Astrocyte of the cerebellum (primary cell): ENCODE measurements at places on chromosomes 4 and X.

DNA sequence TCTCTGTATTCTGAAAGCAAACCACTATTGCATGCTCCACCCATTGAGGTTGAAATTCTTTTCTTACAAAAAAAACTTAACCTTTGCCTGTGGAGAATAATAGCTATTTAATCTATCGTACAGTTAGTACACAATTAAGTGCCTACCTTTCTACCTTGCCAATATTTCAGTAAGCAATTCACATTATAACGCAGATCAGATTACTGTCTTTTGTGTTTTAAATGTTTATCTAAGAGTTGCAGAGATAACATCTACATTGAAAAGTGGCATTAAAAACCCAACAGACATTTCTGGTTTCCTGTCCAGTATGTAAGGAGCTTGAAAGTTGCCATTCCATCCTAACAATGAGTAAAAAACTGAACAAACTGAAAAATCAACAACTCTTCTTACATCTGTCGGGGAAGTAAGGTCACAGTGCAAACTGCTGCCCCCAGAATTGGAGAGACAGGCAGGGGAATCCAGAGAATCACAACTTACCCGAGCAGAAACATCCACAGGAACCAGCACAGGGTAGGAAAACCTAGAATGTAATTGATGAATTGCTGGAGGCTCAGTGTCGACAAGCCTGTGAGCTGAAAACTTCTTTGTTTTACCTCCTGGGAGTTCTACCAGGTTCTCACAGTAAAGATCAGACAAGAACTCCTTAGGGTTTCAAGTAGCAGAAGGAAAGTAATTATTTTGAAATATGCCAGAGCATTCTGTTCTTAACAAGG is 27.3 kb upstream of the ACSL4 start:
- DNase-seq: no peak

- DNase-seq: peak; percentile 19
These were observed 272.1 kb downstream of the RAPGEF2 start for GRCh38 chr4:159374749-159375530.

DNA sequence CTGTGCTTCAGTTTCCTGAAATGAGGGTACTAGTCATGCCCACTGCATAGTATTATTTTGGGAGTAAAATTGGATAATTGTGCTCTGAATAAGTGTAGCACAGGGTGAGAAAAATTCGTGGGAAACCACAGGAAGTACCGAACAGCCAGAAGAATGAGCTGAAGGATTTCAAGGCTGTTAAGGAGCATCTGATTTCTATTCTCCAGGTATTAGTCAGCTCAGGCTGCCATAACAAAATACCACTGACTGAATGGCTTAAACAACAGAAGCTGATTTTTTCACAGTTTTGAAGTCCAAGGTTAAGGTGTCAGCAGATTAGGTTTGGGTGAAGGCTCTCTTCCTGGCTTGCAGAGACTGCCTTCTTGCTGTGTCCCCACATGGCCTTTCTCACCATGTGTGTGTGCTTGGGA is 41.9 kb downstream of the WWC2 start:
- DNase-seq: peak; percentile 76

DNA sequence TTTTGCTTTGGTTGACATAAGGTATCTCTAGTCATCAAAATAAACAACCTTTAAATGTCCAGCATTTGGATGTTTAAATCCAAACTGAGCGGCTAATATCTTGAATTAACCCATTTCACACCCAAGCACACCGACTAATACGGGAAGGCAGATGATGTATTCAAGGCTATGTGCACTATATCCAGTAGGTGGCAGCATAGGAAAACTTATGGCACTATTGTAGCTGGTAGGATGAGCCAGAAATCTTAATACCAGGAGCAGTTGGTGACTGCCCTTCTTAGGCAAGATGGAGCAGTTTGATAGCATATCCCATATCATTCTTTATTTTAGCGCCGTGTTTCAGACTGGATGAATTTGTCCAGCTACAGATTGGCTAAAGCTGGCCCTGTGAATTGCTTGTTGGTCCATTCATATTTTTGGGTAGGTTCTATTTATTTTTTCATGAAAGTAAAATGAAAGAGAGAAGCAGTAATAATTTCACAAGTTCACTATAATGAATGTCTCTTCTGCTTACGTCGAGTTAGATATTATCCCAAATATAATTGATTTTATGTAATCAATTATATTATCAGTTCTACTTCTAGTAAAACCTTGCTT is 24.4 kb downstream of the UCHL1 start:
- peak; percentile 77 for DNase-seq

- no peak for DNase-seq
These were observed 5.1 kb downstream of the STARD8 start for GRCh38 chrX:68652326-68653170.

DNA sequence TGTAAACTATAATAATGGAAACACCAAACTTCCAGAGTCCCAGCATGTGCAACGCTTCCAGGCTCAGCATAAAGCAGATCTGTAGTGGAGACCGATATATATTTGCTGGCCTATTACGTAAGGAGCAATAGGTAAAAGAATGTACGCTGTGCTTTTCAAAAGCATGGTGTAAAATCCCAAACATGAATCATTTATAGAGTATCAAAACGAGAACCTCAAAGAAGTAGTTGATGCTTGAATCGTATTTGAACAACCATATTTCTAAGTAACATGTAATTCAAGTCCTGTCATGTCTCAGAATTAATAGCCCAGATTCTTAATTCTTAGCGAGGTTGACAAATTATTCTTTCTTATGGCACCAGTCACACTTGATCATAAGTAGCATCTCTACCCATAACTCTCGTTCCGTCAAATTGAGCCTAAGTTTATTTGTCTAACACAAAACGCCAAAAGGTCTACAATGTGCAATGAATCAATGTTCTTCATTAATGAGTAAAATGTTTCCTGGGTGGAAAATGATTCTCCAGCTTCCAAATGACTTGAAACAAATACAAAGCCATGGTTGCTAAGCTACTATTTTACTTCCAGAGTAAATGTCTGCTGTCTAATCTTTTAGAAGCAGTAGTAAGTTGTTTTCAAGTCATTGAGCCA is 811.5 kb upstream of the FRG1 start:
- no peak for DNase-seq

DNA sequence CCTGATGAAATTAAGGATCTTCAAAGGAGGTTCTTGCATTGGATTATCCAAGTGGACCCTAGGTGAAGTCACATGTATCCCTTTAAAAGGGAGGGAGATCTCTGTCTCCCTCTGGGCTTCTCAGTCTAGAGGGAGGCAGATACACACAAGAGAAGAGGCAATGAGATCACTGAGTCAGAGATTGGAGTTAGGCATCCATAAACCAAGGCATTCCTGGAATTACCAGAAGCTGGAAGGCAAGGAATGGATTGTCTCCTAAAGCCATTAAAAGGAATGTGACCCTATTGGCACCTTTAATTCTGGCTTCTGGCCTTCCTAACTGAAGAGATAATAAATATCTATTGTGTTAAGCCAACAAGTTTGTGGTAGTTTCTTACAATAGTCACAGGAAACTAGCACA is 383.2 kb downstream of the PACRGL start:
- no peak for DNase-seq

DNA sequence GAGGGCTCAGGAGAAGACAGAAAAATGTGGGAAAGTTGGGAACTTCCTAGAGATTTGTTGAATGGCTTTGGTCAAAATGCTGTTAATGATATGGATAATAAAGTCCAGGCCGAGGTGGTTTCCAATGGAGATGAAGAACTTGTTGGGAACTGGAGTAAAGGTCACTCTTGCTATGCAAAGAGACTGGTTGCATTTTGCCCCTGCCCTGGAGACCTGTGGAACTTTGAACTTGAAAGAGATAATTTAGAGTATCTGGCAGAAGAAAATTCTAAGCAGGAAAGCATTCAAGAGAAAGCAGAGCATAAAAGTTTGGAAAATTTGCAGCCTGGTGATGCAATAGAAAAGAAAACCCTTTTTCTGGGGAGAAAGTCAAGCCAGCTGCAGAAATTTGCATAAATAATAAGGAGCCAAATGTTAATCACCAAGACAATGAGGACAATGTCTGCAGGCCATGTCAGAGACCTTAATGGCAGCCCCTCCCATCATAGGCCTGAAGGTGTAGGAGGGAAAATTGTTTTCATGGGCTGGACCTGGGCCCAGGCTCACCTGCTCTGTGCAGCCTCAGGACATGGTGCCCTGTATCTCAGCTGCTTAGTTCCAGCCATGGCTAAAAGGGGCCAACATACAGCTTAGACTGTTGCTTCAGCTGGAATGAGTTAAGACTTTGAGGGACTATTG is 203.8 kb downstream of the RELL1 start:
- DNase-seq: no peak

DNA sequence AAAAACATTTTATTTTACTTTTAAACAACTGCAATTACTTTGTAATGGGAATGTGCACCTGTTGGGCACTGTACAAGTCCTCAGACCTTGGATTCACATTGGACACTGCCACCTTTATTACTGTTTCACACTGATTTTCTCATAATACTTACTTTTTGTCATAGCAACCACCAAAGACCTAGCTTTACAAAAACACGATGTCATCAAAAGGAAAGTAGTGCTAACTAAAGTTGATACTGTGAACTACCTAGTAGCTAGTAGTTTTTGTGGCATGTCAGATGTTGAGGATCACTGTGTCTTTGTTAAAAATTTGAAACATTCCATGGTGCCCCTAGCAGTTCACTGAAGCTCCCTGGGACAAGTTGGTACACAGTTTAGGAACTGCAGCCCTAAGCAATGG is 62.9 kb upstream of the HOPX start:
- DNase-seq: no peak

- peak; percentile 75 for DNase-seq
These were observed 39.3 kb downstream of the AFM start for GRCh38 chr4:73520821-73521220.

DNA sequence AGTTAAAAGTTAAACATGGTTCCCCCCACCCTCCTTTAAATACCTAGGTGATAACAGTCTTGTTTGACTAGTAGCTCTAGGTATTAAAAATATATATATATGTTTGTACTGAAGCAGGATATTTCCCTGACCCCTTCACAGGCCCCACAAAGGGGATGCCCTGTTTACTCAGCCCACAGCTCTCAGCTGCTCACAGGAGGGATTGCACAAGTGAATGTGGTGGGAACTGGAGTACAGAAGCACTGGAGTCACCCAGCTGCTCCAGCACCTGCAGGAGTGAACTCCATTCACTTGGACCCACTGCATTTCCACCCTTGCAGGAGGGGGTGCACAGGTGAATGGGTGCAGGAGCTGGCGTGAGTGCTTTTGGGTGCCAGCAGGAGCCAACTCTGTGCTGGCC is 99.3 kb upstream of the TLR3 start:
- no peak for DNase-seq

DNA sequence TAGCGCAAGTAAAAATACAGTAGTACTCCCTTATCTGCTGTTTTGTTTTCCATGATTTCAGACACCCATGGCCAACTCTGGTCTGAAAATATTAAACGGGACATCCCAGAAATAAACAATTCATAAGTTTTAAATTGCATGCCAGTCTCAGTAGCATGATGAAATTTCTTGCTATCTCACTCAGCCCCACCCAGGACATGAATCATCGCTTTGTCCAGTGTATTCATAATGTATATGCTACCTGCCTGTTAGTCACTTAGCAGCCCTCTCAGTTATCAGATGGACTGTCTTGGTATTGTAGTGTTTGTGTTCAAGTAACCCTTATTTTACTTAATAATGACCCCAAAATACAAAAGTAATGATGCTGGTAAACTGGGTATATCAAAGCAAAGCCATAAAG is 158.2 kb upstream of the DDIT4L start:
- no peak for DNase-seq

DNA sequence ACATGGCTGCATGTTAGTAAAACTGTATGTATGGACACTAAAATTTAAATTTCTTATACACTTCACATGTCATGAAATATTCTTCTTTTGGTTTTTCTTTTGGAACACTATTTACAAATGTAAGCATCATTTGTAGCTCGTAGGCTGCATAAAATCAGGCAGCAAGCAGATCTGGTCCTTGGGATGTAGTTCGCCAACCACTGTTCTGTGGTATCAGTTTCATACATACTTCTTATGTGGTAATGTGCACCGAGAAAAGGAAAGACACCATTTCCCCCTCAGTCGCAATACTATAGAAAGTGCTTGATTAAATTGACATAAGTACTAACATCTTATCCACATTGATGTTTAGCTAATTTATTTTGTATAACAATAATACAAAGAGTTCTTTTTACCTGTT is 274.4 kb upstream of the VCX start:
- no peak for DNase-seq

DNA sequence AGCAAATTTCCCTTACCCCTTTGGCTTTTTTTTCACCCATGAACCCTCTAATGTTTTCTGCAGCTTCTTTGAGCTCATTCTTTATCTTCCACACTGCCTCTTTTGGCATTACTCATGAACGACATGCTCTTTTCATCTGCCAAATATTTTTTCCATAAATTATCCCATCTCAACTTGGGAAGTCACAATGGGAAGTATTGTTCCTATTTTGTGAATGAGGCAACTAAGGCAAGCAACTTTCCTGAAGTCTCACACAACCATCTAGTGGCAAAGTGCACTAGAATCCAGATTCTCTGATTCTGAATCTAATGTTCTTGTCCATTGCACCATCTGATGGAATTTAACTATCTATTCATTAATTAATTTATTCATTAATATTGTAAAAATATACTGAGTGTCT is 625 bp downstream of the RTL9 start:
- no peak for DNase-seq

GRCh38 chr4:88761861-88762523 is 64.4 kb upstream of the NAP1L5 start:
- no peak for DNase-seq

DNA sequence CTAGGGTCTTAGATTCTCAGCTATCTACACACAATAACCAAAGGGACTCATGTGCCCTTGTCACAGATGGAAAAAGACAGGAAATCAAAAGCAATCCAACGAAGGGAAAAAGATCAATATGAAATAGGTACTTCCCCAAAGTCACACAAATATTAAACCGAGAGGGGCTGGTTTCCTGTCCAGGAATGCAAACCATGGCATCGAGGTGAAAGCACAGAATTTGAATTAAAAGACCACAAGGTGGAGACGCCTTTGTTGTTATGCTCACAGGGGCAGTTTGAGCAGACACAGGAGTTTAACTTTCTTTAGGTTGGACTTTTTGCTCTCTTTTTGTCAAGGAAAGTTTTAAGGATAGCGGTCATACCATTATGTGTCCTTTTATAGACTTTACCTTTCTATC is 14.3 kb downstream of the H2BW1 start:
- no peak for DNase-seq

- peak; percentile 56 for DNase-seq
These were observed 473 bp upstream of the CCNQ start for GRCh38 chrX:153599192-153600031.

DNA sequence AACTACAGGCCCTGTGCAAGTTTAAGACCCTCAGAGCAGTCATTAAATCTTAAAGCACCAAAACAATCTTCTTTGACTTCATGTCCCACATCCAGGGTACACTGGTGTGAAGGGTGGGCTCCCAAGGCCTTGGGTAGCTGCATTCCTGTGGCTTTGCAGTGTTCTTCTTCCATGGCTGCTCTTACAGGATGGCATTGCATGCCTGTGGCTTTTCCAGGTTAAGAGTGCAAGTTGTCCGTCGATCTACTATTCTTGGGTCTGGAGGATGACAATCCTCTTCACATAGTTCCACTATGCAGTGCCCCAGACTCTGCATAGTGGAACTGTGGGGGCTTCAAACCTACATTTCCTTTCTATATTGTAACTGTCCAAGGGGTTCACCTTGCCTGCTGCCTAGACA is 494.5 kb downstream of the CFAP47 start:
- DNase-seq: no peak

GRCh38 chrX:22365460-22365859 is 92.7 kb downstream of the CBLL2 start:
- peak; percentile 65 for DNase-seq
